ENCODE measurements at places on chromosomes 7 and 10.

DNA sequence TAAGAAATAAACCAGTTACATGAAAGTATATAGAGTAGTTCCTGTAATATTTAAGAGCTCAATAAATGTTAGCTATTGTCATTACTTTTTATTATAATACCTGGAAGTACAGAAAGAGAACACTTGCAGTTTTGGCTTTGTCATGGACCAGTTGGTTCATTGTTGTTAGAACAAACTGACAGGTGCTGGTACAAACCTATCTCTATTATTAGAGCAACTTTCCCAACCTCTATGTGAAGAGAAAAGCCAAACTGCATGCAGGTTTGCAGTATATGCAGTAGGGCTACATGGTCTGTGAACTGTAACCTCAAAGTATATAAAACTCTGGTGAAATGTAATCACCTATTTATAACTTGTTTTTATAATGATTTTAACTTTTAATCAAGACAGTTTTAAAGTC, 20.4 kb downstream of the DNAJC9 start:
- no peak for DNase-seq

DNA sequence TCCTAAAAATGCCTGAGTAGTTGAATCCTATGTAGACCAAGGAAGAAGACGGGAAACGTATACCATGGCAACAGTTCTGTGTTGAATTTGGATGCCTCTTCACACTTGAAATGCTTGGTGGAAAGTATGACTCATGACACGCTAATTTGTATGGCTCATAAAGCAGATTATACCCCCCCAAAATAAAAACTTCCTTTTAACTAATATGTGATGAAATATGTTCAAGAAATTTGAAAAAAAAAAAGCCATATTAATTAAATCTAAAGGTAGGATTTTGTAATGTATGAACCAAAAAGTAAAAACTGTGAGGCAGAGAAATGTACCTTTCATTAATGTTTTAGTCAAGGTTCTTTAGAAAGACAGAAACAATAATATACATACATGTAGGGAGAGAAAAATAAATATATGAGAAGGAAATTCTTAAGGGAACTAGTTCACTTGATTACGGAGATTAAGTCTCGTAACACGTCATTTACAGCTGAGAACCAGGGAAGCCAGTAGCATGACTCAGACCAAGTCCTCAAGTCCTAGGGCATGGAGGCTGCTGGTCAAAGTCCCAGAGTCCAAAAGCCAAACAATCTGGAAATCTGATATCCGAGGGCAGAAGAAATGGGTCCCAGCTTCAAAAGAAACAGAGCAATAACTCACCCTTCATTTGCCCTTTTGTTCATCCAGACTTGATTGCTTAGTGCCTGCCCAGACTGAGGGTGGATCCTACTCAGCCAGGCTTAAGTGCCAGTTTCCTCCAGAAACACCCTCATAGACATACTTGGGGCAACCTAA, 485.1 kb downstream of the SEMA3D start:
- DNase-seq: peak; percentile 56

- no peak for DNase-seq
These were observed 6.1 kb upstream of the PDGFA start for GRCh38 chr7:525740-526139.

GRCh38 chr10:132392811-132393694, 3.9 kb upstream of the PWWP2B start:
- peak; percentile 31 for DNase-seq

GRCh38 chr7:79319369-79319768, 134.1 kb downstream of the MAGI2 start:
- no peak for DNase-seq

DNA sequence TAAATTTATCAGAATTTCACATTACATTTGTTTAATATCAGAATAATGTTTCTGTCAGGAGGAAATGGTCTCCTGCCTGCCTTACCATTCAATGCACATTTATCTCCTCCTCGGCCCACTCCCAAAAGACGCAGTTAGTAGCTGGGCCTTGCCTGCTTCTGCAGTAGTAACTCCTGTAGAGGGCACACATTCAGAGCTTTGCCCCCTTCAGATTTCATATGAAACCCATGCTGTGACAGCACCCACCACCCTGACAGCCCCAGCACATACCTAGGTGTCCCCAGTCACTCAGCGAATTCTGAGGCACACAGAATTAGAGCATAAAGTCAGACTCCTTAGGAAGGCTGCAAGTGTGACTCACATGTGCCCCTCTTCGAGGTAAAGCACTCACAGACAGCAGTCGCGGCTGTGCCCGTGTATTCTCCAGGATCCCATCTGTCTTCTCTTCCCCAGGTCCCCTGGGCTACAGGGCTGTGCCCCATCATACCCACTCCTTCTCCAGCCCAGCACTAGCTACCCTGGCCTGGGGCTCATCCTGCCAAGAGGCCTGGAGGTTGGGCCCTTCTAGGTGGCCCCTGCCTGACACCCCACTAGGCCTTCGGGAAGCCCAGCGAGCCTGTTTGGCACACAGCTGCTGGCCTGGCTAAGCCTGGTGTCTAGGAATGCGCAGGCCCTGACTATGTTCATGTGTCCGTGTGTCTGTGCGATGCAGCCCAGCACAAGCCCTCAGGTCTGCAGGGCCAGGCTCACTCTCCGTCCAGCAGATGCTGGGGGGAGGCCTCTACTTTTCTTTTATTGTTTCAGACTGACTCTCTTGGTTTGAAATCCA, 4.7 kb upstream of the DEPP1 start:
- DNase-seq: no peak

GRCh38 chr10:46225597-46225996, 61.2 kb upstream of the ANTXRL start:
- no peak for DNase-seq

DNA sequence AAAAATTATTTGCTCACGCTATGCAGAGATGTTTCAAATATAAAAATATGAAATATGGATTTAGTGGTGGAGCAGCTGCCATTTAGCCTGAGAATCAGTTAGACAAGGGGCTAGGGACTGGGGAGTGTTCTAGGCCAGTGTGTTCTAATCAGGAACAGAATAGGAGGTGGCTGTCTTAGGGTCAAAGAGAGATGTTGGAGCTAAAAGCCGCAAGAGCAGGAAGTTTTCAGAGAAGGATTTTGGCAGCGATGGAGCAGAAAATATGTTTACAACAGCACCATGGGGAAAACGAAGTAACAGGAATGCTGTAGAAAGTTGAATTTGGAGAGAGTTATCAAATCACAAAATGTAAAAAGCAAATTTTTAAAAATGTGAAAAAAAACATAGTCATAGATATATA, 314.0 kb upstream of the SEMA3A start:
- no peak for DNase-seq

DNA sequence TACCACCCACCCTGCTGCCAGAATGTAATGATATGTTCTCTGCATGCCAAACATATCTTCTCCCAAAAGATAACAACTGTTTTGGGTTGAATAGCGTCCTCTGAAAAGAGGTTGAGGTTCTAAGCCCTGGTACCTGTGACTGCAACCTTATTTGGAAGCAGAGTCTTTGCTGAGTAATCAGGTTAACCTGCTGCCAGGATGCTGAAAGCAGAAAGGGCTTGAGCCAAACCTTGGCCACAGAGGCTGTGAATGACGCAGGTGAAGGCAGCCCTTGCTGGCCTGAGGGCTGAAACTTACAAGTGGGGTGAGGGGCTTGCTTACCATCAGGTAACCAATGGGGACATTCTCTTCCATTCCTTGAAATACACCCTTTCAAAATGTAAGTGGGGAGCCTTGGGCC, 151.8 kb upstream of the RHEB start:
- no peak for DNase-seq

DNA sequence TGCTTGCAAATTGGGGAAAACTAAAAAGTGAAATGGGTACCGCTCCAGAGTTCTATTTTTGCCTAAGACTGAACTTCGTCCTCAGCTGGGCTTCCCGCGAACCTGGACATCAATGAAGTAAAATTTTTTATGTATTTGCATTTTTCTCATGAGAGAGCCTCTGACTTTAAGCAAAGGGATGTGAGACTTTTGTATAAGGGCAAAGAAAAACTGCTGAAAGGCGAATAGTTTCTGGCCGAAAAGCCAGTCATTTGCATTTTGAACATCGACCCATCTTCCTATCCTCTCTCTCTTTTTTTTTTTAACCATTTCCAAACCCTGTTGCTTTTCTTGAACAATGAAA, 573 bp downstream of the PMPCB start:
- no peak for DNase-seq

GRCh38 chr7:81120803-81121202, 202.0 kb upstream of the SEMA3C start:
- no peak for DNase-seq

GRCh38 chr7:6419310-6419773, 28.4 kb downstream of the DAGLB start:
- DNase-seq: no peak

GRCh38 chr10:70292004-70292403, 8.2 kb upstream of the NPFFR1 start:
- DNase-seq: no peak

DNA sequence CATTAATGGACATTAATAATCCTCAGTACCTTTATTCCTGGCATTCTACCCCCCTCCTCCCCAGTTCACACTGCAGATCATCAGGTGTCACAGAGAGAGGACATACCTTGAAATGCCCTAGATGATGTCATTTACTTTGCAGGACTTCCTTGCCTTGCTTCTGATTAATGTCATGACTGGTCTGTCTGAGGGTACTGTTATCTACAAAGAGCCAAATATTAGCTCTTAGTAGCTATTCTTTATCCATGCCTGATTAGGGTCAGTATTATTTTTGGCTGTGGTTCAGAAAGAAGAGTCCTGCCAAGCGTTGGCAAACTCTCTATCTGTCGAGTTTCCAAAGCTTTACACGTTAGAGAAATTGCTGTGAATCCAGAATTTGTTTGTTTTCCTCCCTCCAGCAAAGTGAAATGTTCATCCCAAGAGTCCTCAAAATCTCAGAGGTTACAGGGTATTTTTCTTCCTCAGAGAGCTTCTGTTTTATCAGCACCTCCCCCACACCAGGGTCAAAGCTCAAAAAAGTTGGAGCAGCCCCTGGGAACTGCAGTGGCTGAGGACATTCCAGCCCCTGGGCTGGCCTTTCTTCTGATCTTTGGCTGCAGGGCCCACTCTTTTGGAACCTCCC, 12.6 kb downstream of the SCD start:
- no peak for DNase-seq

DNA sequence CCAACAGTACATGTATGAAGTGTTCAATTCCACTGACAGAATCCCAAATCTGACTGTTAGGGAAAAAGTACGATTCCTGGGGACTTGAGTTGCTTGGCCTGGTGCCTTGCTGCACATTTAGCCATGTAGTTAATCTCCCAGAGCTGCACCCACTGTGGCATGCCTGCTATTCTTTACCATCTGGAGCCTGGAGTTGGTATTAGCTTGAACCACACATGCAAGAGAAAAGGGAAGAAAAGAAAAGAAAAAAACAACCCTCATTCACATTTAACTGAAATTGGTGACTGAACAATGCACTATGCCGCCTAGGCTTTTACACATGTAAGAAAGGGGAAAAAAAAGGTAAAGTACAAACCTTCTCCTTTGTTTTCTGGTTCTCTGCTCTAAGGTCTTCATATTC, 26.1 kb downstream of the SHTN1 start:
- no peak for DNase-seq

- DNase-seq: no peak
These were observed 295.1 kb downstream of the RPS24 start for GRCh38 chr10:78328592-78329404.
